ENCODE measurements at places on chromosomes 1 and 21. TPM values are rescaled to one million over a fixed set of nuclear protein-coding genes. Genes with fewer than 3 reads are reported as not detected.

DNA sequence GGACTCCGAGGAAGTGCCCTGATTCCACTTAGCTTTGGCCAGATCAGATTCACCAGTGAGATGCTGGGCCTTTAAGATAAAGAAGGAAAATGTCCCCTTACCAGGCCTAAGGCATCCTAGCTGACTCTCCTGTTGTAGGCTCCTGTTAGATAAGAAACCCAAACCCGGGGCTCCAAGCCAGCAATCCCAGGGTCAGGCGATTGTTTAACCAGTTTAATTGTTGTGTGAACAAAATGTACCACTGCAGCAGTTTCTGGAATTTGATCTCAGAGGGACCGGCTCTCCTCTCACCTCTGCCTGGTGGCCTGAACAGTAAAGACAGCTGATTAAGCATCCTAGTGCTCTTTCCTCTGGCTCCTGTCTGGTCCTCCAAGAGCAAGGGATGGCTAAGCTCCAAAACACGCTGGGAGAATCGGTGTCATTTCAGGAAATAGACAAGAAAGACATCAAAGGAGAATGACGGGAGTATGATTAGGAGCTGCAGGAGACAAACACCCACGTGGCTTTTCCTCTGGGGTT lies 9.3 kb upstream of the KLHDC8A start:
- DNase-seq, result no peak

DNA sequence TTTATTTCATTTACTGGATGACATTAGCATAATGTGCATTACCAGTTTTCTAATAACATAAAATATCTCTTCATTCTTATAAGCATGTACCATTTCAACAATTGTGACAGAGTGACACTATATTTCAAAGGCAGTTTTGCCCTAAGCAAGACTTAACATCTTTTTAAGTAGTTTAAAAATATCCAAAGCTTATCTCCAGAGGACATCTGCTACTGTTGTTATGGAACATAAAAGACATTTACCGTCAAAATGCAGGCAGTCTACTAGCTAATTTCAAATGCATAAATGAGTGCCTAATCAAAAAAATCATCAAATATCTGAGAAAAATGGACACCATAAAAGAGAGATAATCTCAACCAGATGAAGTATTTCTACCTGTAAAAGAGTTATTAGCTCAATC lies 782.4 kb upstream of the BRINP3 start:
- no peak for DNase-seq

DNA sequence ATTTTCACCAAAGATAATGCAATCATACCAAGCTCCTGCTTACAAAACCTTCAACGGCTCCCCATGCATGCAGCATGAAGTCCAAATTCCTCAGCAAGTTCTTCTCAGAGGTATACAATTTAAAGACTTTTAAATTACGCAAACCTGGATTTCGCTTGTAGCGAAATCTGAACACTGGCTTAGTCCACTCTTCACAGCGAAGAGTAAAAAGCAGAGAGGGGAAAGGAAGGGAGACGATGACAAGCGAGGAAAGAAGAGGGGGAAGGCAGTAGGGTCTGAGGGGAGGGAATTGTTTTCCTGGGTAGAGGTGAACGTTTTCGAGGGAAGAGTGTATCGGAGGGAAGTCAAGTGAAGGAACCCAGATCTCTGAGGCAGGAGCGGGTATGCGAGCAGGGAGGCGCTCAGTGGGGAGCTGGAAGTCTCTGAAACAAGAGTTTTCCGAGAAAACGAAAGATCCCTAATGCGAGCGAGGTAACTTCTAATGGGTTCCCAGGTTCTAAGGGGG lies 790 bp downstream of the TESK2 start:
- DNase-seq, result no peak

Gene OR6K2
- not detected for total RNA-seq

Gene SLC35F3
- 0.49 TPM for total RNA-seq
